NCI-H526 (cell line): ENCODE measurements at places on chromosomes 3 and 15.
A peak's percentile ranks its signal among the peaks of the same experiment; 100 is the strongest.

- no peak for DNase-seq
Measured at GRCh38 chr3:71787851-71788405, 3.0 kb upstream of the PROK2 start.

DNA sequence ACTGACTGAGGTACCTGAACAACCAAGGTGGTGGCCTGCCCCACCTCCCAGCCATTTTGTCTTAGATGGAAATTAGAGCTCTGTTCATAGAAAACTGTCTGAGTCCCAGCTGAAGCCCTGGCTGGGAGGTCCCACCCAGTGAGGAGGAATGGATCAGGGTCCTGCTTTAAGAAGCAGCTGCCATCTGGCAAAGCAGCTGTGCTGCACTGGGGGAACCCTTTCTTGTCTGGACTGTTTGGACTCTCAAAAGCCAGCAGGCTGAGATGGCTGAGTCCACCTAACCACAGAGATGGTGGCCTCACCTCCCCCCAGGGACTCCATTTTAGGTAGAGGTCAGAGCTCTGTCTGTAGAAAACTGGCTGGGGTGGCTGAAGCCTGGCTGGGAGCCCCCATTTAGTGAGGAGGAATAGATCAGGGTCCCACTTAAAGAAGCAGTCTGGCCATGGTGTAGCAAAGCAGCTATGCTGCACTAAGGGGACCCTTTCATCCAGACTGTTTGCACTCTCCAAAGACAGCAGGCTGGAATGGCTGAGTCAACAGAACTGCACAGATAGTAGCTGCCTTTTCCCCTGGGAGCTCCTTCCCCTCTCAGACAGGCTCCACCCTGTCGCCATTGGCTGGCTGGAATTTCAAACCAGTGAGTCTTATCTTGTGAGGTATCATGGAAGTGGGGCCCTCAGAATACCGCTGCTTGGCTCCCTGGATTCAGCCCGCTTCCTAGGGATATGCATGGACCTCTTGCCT, 116.9 kb downstream of the EPHA6 start:
- DNase-seq: peak; percentile 38

DNA sequence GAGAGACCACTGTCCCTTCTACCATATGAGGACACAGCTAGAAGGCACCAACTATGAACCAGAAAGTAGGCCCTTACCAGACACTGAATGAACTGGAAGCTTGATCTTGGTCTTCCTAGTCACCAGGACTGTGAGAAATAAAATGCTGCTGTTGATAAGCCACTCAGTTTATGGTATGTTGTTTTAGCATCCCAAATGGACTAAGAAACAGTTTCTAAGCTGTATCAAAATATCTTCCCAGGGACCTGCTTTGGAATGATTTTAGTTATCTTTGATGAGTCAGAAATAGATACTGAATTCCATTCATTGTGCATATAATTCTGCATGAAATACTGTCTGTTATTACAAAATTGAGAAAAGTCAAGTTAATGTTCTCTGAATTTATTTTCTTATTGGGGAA, 18.6 kb downstream of the WDR76 start:
- no peak for DNase-seq

DNA sequence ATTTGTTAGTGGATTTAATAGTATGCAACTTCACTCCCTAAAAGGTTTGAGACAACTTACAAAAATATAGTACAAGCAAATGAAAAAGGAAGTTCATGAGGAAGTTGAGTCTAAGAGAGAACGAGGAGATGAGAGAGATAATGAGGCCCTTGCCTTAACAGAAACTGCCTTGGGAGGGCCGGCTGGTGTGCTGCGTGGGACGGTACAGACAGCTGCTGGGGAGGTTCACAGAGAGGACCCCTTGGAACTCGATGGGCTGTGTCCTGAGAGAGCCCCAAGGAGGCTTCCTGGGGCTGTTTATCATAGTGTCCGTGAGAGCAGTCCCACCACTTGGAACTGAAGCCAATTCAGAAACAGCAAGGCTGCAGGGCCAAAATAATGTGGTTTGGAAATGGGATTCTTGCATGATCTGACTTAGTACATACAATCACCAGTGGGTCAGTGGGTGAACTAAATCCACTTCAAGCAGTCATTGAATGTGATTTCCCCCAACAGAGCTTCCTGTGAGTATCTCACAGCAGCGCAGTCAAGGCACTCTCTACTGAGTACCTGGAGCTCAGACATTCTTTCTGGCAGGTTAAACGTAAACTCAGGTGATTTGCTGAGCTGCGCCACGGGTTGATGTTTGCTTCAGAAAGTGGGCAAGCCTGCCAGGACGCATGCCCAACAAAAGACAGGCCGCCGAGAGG, 90.8 kb downstream of the CRTC3 start:
- no peak for DNase-seq

GRCh38 chr15:70271422-70272088, 173.8 kb upstream of the TLE3 start:
- no peak for DNase-seq

- no peak for DNase-seq
Measured at GRCh38 chr15:52466134-52466701, 62.5 kb downstream of the MYO5A start.
